NCI-H510A treated with DMSO at 0.1 percent for 48 hours (cell line): ENCODE measurements at places on chromosomes 5 and 9.

DNA sequence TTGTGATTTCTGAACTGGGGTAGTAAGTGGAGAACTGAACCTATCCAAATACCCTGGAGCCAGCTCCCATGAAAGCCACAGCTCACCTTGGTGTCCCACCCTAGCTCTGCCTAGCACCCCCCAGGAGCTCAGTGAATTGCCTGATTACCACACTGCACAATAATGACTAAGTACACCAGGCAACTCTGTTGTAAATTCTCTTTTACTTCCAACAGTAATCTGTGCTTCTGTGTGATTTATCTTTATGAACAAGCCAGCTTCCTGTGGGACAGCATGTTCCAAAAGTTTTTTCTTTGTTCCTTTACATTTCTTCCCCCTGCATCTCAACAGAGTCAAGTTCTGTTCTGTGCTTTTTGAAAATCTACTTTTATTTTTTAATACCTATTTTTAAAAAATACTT lies 22.1 kb upstream of the GRPEL2 start:
- DNase-seq, result no peak

- DNase-seq, result peak; percentile 67
Measured at GRCh38 chr9:128159522-128159783, 612 bp upstream of the BBLN start.

GRCh38 chr5:132657676-132658380 lies at the start of gene IL13:
Gene IL13 (plus strand): TSS chr5:132658173. CDS start chr5:132658187, 14 bp downstream.
- no peak for DNase-seq

- DNase-seq, result no peak
Measured at GRCh38 chr5:136598802-136599404, 233.6 kb upstream of the TRPC7 start.

- no peak for DNase-seq
Measured at GRCh38 chr9:103904242-103904641, 189.9 kb upstream of the SMC2 start.

DNA sequence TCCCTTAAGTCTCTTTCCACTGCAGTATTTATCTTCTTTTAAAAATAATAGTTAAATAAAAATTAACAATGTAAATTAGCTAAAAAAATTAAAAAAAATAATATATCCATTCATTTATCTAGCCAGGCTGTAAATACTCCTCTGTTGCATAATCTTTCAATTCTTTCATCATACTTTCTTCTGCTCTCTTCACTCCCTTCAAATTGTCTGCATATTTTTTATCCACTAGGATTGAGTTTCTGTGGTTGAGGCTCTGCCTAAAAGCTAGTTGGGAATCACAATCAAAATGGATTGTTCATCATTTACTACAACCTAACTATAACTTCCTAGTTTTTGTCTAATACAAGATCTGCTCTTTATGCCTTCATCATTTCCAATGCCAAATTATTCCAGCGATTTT lies 182.2 kb downstream of the PDE4D start:
- no peak for DNase-seq

DNA sequence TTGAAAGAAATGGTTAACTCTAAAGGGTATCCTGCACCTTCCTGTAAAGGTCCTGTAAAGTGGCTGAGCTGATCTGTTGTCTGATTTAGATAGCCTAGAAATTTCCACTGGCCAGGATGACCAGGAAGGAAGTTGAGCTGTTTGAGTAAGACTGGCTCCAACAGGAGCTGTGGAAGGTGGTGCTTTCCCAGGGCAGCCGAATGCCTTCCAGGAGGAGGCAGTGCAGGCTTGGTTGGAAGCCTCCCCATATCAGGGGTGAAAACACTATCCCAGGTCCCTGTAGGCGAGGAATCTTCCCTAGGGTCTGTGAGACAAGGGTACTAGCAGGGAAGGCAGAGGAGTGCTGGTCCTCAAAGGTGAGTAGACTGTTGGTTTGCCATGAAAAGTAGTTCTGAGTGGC lies 98.4 kb downstream of the LIX1 start:
- DNase-seq, result no peak

GRCh38 chr5:75734913-75735789 lies 17.9 kb upstream of the POC5 start:
- peak; percentile 8 for DNase-seq

DNA sequence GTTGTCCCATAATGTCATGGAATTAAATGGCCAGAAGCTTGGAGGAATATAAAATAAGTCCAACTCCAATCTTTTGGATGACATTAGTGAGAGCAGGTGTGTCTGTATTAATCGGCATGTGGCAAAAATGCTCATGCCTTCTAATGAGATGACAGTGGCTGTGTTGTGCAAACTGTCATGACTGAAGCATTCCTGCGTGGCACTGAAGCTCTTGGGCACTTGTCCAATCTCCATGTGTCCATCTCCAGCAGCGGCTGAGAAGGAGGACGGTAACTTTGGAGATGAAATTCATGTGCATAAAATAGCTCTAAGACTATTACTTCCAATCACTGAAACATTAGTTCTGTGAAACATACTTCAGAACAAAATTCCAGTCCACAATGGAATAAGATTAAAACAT lies 697.5 kb upstream of the GRAMD2B start:
- DNase-seq, result no peak

- no peak for DNase-seq
Measured at GRCh38 chr9:127358023-127358535, 38.9 kb upstream of the SLC2A8 start.

DNA sequence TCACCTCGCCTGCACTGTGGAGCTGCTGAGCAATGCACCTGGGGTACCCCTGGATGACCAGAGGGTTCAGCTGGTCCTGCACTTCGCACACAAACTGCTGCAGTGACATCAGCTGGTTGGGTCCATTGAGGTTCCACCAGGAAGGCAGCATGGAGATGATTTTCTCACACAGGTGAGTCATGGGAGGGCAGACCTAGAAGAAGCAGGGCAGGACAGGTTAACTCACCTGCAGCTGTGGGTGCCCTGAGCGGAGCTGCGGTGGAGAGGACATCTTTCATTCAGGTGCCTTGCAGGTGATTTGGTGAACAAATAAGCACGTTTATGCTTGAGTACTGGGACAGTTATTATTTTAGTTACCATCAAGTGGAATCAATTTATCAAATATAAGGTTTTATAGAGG lies 73.6 kb downstream of the CTSL start:
- no peak for DNase-seq
